NCI-H774 (cell line): ENCODE measurements at places on chromosomes 7 and 10.

DNA sequence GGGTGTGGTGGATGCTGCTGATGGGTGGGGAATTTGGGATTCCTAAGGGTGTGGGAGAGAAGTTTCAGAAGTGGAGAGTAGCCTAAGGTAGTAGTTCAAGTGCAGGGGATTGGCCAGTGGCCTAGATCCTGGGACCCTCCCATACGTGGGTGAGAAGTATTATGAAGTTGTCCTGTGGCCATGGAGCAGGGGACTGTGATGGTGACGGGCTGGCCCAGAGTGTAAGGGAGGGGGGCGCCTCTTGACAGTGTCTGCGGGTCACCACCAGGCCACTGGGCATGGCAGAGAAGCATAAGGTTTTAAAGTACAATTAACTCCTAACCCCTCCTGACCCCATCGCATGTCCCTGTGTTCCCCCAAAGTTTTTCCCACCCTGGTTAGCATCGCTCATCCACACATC, 70.2 kb downstream of the RBM33 start:
- DNase-seq, result no peak

GRCh38 chr10:50561266-50561665, 62.5 kb downstream of the SGMS1 start:
- no peak for DNase-seq

GRCh38 chr7:30709549-30709948, 27.3 kb upstream of the CRHR2 start:
- DNase-seq, result no peak

- no peak for DNase-seq
Measured at GRCh38 chr7:93921186-93921585, 349 bp upstream of the GNG11 start.

DNA sequence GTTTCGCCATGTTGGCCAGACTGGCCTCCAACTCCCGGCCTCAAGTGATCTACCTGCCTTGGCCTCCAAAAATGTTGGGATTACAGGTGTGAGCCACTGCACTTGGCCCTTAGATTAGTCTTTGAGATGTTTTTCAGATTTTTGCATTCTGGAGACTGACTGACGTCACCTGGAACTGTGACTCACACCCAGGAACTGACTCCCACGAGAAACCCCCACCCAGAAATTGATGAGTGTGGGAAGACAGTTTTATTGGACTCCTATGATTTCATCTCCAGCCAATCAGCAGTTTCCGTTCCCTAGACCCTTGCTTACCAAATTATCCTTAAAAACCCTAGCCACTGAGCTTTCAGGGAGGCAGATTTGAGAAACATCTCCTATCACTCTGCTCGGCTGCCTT, 867.3 kb downstream of the TYW1 start:
- DNase-seq, result no peak

GRCh38 chr7:783556-784490, 48.5 kb upstream of the SUN1 start:
- no peak for DNase-seq

DNA sequence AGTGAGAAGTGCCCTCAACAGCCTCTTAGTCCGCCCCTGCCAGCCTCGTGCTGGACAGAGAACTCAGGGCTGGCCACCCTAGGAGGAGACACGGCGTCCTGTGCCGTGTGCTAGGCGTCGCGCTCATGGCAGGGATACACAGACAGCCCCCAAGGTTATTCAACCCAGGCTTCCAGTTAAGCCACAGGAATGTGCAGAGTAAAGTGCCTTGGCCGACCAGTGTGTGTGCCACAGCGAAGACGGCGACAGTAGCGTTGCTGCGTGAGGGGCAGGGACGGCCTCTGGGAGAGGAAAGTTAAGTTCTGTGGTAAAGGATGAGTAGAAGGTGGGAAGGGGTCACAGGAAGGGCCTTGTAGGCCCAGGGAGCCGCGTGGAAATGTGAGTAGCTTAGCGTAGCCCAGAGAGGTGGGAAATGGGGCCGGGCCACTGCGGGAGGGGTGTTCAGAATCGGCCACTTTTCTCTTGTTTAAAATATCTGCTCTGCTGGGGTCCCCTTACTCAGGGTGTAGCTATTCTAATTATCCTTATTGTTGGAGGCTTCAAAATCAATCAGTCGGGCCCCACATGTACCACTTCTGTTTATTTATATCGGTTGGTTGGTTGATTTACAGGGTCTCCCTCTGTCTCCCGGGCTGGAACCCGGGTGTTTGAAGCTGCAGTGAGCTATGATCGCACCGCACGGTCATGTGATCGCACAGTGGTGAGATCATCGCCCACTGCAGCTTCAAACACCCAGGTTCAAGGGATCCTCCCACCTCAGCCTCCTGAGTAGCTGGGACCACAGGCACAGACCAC, 24.5 kb downstream of the TMEM120A start:
- DNase-seq, result no peak

GRCh38 chr7:108605559-108606201, 36.0 kb downstream of the DNAJB9 start:
- no peak for DNase-seq

DNA sequence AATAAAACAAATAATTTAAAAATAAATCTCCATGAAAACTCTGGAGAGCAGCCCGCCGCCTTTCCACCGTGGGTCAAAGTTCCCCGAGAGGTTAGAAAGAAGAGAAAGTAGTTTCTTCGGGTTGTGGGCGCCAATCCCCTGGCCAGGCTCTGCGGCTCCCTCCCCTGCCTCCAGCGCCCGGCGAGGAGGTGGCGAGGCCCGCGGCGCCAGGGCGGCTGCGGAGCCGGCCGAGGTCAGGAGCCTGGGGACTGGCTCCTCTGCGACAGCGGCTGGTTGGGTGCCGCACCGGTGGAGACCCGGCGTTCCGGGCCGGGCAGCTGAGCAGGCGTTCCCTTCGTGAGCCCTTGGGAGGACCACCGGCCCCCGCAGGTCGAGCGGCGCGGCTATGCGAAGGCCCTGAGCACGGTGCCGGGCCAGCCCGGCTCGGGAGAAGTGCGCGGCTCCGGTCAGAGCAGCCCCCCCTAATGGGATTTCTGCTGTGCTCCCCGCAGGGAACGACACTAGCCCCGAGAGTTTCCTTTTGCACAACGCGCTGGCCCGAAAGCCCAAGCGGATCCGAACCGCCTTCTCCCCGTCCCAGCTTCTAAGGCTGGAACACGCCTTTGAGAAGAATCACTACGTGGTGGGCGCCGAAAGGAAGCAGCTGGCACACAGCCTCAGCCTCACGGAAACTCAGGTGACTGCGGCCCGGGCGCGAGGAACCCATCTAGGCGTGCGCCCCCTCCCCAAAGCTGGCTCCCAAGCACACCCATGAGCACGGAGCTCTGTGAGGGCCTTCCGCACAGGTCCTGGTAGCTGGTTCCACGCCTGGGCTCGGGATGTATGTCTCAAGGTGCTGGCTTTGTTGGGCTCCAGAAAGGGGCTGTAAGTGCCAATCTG, 2.8 kb downstream of the EMX2 start:
- DNase-seq, result no peak

- no peak for DNase-seq
Measured at GRCh38 chr10:9166770-9167169, 1112.3 kb downstream of the GATA3 start.

DNA sequence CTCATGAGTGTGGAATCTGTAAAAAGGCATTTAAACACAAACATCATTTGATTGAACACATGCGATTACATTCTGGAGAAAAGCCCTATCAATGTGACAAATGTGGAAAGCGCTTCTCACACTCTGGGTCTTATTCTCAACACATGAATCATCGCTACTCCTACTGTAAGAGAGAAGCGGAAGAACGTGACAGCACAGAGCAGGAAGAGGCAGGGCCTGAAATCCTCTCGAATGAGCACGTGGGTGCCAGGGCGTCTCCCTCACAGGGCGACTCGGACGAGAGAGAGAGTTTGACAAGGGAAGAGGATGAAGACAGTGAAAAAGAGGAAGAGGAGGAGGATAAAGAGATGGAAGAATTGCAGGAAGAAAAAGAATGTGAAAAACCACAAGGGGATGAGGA, 207.7 kb downstream of the ZEB1 start:
- no peak for DNase-seq

GRCh38 chr7:66740302-66740979, at the start of gene RABGEF1:
Gene RABGEF1 (plus strand): TSS chr7:66740733. CDS start chr7:66771900, 31,167 bp downstream.
- peak; percentile 95 for DNase-seq

GRCh38 chr7:37571806-37572205, 111.8 kb upstream of the GPR141 start:
- DNase-seq, result no peak

GRCh38 chr7:90210981-90211380, 559 bp upstream of the STEAP2 start:
- no peak for DNase-seq

DNA sequence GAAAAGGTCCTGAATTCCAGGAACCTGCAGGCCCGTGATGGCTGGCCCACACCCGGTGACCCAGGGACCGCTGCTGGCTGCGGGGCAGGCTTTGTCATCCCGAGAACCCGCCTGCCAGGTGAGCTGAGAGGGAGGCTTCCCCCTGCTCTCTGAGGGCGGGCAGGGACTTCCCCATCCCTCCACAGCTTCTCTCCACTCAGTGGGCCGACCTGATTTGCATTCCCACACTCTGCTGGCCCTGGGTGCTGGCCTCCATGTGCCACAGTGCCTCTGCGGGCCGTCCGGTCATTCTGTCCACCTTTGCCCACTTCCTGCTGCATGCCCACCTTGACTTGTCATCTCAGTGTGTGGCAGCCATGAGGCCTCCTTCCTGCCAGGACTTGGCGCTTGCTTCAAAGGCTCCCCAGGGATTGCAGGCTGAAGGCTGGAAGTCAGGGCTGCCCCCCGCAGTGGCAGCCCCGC, 35.3 kb downstream of the PALD1 start:
- no peak for DNase-seq

DNA sequence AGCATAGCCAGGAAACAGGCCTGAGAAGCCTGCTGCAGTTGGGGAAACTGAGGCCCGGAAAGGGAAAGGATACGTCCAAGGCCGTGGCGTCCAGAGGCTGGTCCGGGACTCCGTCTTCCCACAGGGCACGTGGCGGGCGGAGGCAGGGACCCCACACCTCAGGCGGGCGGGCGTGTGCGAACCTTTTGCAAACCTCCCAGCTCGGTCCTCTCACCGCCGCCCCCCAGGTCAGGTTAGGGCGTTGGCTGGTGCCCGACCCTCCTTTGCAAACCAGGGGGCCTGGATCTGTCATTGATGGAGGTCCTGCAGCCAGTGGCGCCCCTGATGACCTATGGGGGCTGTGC, 19.3 kb downstream of the FAM20C start:
- no peak for DNase-seq

DNA sequence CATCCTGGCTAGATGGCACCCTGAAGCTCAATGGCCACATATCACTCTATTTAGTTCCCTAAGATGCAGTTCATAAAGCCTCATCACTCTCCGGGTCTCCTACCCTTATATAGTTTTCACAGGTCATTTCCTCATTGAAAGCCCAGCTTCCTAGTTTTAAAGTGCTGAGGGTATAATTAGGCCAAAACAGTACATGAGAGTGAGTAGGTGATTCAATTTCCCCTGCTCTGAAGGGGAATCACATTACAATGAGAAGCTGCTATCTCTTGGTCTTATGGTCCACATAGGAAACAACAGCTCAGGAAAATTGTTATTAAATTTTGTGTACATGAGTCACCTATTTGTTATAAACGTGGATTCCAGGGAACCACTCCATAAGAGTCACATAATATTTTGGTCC, 162.0 kb downstream of the SEMA3E start:
- no peak for DNase-seq

DNA sequence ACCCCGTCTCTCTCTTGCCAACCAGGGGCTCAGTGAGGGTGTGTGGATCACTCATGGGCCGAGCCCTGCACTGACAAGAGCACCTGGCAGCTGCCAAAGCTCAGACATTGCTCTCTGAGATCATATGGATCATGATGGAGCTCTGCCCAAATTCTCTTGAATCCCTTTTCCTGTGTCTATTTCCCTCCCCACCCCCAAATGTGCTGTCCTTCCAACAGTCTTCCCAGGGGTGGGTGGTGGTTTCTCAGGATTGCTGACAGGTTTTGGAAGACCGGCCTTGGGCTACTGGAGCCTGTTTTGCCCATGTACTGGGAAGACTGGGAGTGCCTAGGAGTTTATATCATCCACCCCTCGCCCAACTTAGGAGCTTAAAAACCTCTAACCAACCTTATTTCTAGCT, 10.5 kb downstream of the ARHGAP22 start:
- DNase-seq, result no peak

GRCh38 chr7:5479431-5479745, 55.8 kb upstream of the TNRC18 start:
- no peak for DNase-seq

DNA sequence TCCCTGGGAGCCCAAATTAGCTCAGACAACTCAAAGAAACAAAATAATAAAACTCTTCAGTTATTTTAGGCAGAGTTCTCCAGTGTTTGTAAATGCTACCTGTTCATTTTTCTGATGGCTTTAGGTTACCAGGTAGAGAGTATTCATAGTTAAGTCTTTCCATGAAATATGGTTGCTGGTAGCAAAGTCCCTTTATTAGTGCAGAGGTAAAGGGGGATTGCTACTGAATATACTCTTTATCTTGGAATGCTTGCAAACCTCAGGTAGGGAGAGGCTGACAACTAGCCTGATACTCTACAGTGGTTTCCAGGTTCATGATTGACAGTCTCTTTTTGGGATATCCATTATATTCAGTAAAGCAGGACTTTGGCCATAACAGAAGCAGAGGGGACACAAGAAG, 6.5 kb downstream of the TAX1BP1 start:
- no peak for DNase-seq

DNA sequence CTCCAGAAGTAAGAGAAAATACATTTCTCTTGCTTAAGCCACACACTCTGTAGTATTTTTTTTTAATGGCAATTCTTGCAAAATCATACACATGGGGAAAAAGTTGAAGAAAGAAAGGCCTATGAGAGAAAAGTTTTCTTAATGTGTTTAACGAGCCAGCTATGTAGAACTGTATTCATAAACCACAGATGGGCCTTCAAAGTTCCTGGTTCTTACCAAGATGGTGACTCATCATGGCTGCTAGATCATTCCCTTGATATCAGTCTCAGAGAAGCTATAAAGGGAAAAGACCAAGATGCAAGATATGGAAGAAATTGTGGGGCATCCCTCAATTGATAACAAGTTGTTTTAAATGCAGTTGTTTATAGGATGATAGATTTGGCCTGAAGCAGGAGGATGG, 992.7 kb upstream of the MBL2 start:
- no peak for DNase-seq

DNA sequence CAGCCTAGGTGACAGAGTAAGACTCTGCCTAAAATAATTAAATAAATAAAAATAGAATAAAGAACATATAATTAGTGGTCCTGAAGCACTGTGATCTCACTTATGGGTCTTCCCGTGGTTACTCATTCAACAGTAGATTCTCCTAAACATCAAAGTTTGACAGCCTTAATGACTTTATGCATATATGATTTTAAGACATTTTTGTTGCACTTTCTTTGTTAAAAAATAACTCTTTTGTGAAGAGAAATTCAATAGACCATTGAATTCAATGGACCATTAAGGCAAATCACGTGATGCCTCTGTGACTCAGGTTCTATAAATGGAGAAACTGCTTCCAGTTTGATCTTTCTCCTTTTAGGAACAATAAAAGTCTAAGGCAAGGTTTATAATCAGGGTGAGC, 59.6 kb downstream of the ATOH7 start:
- DNase-seq, result no peak

GRCh38 chr7:140176811-140177702, at the start of gene KDM7A:
Gene KDM7A (minus strand): TSS chr7:140176983. CDS start chr7:140176937, 46 bp downstream.
- DNase-seq, result peak; percentile 92

- DNase-seq, result no peak
Measured at GRCh38 chr7:1942243-1942940, 272.3 kb downstream of the ELFN1 start.

- DNase-seq, result peak; percentile 90
Measured at GRCh38 chr7:152675759-152676636, at the start of gene XRCC2. Gene XRCC2 (minus strand): TSS chr7:152676141. CDS start chr7:152676079, 62 bp downstream.

GRCh38 chr7:81433206-81433605, 336.6 kb downstream of the HGF start:
- no peak for DNase-seq

- DNase-seq, result no peak
Measured at GRCh38 chr10:110160522-110160921, 46.9 kb upstream of the MXI1 start.
